Activated B cell treated with CpG ODN at 0.5 μM for 24 hours (primary cell): ENCODE measurements at places on chromosomes 2 and 18.
A peak's percentile ranks its signal among the peaks of the same experiment; 100 is the strongest.

DNA sequence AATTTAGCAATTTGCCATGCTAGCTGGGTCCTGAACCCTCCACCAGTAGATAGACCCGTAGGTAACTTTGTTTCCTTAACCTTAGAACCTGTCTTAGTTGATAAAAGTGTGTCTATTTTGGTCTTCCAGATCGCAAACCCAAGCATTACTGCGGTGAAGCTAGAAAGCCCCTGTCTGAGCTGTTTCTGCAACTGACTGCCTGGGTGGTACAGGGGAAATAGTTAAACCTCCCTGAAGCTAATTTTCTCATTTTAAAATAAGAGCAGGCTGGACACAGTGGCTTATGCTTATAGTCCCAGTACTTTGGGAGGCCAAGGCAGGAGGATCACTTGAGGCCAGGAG, 101.7 kb upstream of the MSH2 start:
- no peak for DNase-seq
- H3K27me3 ChIP-seq: peaks cover 4% of the 10 kb centered on the region
- peak overlapping the region; percentile 66 for H3K27ac ChIP-seq
- H3K4me3 ChIP-seq: peak overlapping the region; percentile 61
- H3K36me3 ChIP-seq: no peaks in the 10 kb centered on the region

DNA sequence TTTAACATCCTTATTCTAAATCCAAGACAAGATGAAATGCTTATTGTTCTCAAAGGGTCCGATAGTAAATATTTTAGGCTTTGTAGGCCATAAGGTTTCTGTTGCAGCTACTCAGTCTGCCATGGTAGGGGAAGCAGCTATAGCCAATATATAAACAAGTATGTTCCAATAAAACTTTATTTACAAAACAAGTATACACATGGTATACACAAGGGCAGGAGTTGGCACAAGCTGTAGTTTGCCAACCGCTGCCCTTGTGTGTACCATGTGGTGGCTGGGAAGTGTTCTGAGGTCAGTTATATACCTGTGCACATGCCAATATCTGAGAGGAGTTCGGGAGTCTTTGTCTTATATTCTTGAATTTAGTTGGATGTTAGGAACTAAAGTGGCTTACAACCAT, 126.0 kb upstream of the DNMT3A start:
- no peaks in the 10 kb centered on the region for H3K27me3 ChIP-seq
- no peak overlapping the region for H3K4me3 ChIP-seq
- H3K36me3 ChIP-seq: peaks cover 4% of the 10 kb centered on the region
- DNase-seq: no peak

- H3K4me1 ChIP-seq: no peaks in the 10 kb centered on the region
- peaks cover 14% of the 10 kb centered on the region for H3K27me3 ChIP-seq
- no peaks in the 10 kb centered on the region for H3K36me3 ChIP-seq
- H3K4me3 ChIP-seq: no peak overlapping the region
Observed at GRCh38 chr2:11492720-11493119, 26.8 kb upstream of the E2F6 start.

- peaks cover 65% of the 10 kb centered on the region for H3K4me1 ChIP-seq
- no peak for DNase-seq
- H3K36me3 ChIP-seq: no peaks in the 10 kb centered on the region
- peak overlapping the region; percentile 35 for H3K4me3 ChIP-seq
- peak overlapping the region; percentile 76 for H3K27ac ChIP-seq
- H3K27me3 ChIP-seq: no peaks in the 10 kb centered on the region
Observed at GRCh38 chr2:136246086-136246669, 128.2 kb upstream of the CXCR4 start.

GRCh38 chr2:172095905-172096625, 6.6 kb downstream of the DLX2 start:
- peaks cover 57% of the 10 kb centered on the region for H3K27me3 ChIP-seq
- H3K27ac ChIP-seq: no peak overlapping the region
- H3K36me3 ChIP-seq: no peaks in the 10 kb centered on the region
- H3K4me1 ChIP-seq: peaks cover 40% of the 10 kb centered on the region

GRCh38 chr2:54952425-54952824, 97.8 kb downstream of the RTN4 start:
- H3K27me3 ChIP-seq: no peaks in the 10 kb centered on the region
- H3K4me1 ChIP-seq: no peaks in the 10 kb centered on the region
- DNase-seq: no peak
- peaks cover 14% of the 10 kb centered on the region for H3K36me3 ChIP-seq

DNA sequence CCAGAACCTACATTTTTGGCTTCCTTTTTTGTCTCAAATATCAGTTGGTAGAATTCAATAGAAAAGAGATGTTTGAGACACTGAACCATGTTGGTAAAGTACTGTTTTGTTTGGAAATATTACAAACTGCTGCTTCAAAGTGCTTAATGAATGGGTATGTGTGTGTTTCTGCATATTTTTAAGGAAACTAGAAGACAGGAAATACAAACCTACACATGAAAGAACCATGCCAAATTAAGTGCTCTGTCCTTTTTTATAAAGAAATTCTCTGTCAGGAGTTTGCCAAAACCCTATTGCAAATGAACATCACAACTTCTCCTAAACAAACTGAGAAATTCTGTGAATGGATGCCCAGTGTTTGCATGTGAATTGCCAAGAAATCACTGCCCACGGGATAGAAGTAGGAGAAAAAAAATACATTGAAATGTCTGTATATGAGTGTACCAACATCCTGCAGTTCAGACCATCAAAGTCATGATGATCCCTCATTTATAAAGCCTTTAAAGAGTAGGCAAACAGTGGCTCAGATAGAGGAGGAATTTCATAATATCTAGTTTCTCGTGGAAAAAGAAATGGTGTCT, 69.6 kb upstream of the RND3 start:
- no peak overlapping the region for H3K27ac ChIP-seq
- H3K4me3 ChIP-seq: no peak overlapping the region
- no peaks in the 10 kb centered on the region for H3K27me3 ChIP-seq
- H3K36me3 ChIP-seq: no peaks in the 10 kb centered on the region
- no peaks in the 10 kb centered on the region for H3K4me1 ChIP-seq

DNA sequence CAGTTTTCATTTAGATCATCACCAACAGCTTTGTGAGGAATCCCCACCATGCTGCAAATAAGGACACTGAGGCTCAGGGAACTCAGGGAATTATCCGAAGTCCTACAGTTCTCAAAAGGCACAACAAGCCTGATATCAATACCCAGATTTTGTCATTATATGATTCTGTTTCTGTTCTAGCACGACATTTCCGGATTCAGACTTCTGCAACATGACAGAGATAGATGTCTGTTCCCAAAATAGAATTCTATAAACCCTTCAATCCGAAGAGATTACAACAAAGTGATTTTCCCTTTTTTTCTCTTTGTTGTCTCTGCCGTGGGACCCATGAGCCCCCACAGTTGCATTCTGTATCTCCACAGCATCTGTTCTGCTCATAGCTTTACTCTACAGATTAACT, 72.0 kb downstream of the DOCK10 start:
- peak overlapping the region; percentile 72 for H3K4me3 ChIP-seq
- H3K27me3 ChIP-seq: no peaks in the 10 kb centered on the region
- H3K4me1 ChIP-seq: peaks cover 66% of the 10 kb centered on the region
- no peak for DNase-seq

GRCh38 chr2:42569116-42569711, 782 bp downstream of the MTA3 start:
- peaks cover 30% of the 10 kb centered on the region for H3K4me1 ChIP-seq
- H3K27me3 ChIP-seq: no peaks in the 10 kb centered on the region
- no peak for DNase-seq
- peaks cover 6% of the 10 kb centered on the region for H3K36me3 ChIP-seq

DNA sequence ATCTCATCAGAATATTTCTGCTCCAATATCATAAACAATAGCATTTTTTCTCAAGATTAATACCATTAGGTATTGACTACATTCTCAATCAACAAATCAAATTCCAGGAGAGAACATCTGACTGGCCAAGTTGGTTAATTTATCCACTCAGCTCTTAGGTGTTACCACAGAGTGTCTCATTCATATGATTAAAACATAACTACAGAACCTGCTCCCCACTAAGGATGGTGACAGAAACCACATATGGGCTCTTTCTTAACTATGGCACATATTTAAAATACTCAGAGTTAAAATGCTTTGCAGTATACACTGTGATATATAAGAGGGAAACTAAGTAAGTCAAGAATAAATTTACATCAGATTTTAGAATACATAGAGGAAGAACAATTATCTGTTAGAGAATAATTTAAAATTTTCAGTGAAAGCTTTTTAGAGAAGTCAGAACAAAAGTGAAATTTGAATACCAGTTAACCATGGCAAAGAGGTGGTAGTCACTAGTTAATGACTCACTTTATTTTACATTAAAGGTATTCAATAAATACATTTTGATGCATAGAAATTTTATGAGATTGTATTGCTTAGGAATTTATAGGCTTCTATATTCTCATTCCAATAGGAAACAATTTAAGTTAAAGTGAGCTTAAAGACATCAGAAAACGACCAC, 1120.8 kb upstream of the TMEFF2 start:
- no peak for DNase-seq
- no peaks in the 10 kb centered on the region for H3K36me3 ChIP-seq
- H3K27ac ChIP-seq: no peak overlapping the region
- H3K27me3 ChIP-seq: no peaks in the 10 kb centered on the region
- no peak overlapping the region for H3K4me3 ChIP-seq

GRCh38 chr2:96923810-96924774, 54.2 kb upstream of the SEMA4C start:
- no peaks in the 10 kb centered on the region for H3K36me3 ChIP-seq
- H3K27me3 ChIP-seq: peaks cover 13% of the 10 kb centered on the region
- peaks cover 5% of the 10 kb centered on the region for H3K4me1 ChIP-seq
- no peak overlapping the region for H3K27ac ChIP-seq
- DNase-seq: no peak

GRCh38 chr18:73693091-73693490, 454.5 kb downstream of the FBXO15 start:
- no peak overlapping the region for H3K27ac ChIP-seq
- H3K36me3 ChIP-seq: no peaks in the 10 kb centered on the region
- H3K4me1 ChIP-seq: peaks cover 5% of the 10 kb centered on the region
- no peak overlapping the region for H3K4me3 ChIP-seq

- H3K27me3 ChIP-seq: no peaks in the 10 kb centered on the region
- no peak overlapping the region for H3K4me3 ChIP-seq
- no peaks in the 10 kb centered on the region for H3K4me1 ChIP-seq
- DNase-seq: no peak
- H3K27ac ChIP-seq: no peak overlapping the region
- peaks cover 82% of the 10 kb centered on the region for H3K36me3 ChIP-seq
Observed at GRCh38 chr2:127762846-127763245, 48.1 kb downstream of the WDR33 start.

- no peaks in the 10 kb centered on the region for H3K36me3 ChIP-seq
- no peak overlapping the region for H3K27ac ChIP-seq
- no peaks in the 10 kb centered on the region for H3K4me1 ChIP-seq
- H3K4me3 ChIP-seq: no peak overlapping the region
Observed at GRCh38 chr2:41024816-41025215, 572.9 kb upstream of the SLC8A1 start.

DNA sequence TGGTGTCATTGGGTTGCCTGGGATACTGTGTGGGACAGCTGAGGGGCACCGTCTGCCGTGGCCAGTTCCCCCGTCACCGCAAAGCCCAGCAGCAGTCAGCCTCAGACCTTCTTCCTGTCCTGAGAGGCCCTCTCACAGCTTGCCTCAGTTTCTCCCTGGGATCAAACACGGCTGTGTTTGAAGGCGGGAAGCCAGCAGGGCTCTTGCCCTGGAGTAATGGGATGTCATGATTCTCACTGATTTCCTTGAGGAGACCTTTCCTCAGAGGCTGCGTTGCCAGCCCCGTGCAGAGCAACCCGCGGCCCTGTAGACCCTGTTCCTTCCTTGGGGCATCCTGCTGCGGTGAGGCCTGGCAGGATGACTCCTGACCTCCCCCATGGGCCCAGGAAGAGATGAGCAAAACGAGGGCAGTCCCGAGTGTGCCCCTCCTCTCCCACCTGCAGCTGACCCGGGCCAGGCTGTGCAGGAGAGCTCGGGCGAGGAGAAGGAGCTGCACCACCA, 13.9 kb upstream of the NFATC1 start:
- no peaks in the 10 kb centered on the region for H3K27me3 ChIP-seq
- peaks cover 17% of the 10 kb centered on the region for H3K4me1 ChIP-seq
- no peak overlapping the region for H3K4me3 ChIP-seq
- no peak for DNase-seq
- H3K36me3 ChIP-seq: peaks cover 17% of the 10 kb centered on the region
- peak overlapping the region; percentile 7 for H3K27ac ChIP-seq

- no peak overlapping the region for H3K27ac ChIP-seq
- H3K27me3 ChIP-seq: no peaks in the 10 kb centered on the region
- no peak overlapping the region for H3K4me3 ChIP-seq
Observed at GRCh38 chr2:25614711-25615110, 58.7 kb downstream of the DTNB start.

DNA sequence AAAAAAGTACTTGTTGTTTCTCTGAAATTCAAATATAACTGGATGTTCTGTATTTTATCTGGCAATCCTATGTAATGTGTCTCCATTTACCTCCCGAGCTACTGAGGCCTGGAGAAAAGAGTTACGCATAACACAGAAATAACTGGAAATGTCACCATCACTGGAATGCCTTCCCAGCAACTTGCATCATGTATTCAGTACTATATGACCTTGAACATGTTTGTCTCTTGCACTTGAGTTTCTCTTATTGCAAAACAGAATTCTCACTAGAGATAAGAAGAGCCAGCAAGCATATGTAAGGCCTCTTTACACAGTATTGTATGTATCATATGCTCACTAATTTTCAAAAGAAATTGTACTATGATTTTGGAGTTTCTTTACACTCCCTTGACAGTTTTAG, 99.6 kb upstream of the CTAGE1 start:
- no peak for DNase-seq
- H3K27me3 ChIP-seq: peaks cover 3% of the 10 kb centered on the region
- H3K4me3 ChIP-seq: no peak overlapping the region
- peaks cover 8% of the 10 kb centered on the region for H3K4me1 ChIP-seq
- H3K27ac ChIP-seq: no peak overlapping the region
- no peaks in the 10 kb centered on the region for H3K36me3 ChIP-seq

GRCh38 chr2:74128206-74128605, 19.5 kb downstream of the BOLA3 start:
- H3K36me3 ChIP-seq: peaks cover 2% of the 10 kb centered on the region
- no peak overlapping the region for H3K27ac ChIP-seq
- no peaks in the 10 kb centered on the region for H3K27me3 ChIP-seq
- DNase-seq: no peak
- no peak overlapping the region for H3K4me3 ChIP-seq

DNA sequence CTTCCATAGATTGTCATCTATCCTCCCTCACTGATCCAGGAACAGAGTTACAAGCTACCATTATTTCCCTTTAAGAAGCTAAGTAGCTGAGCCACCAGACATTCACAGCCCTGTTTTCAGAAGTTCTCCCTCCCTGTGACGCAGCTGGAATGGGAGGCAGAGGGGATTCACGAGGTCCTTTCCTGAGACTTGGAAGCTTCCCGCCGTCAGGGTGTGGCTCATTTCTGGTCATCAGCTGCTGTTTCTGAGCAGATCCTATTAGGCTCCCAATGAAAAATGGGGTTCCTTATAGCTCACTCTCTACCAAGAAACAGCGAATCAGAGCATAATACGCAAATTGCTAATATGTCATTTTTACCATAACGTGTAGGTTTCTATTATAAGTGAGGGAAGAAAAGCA, 559.3 kb upstream of the ID2 start:
- no peaks in the 10 kb centered on the region for H3K4me1 ChIP-seq
- no peak overlapping the region for H3K4me3 ChIP-seq
- no peaks in the 10 kb centered on the region for H3K36me3 ChIP-seq
- peaks cover 6% of the 10 kb centered on the region for H3K27me3 ChIP-seq
- DNase-seq: no peak
